Neural cell (in vitro differentiated cells): ENCODE measurements at places on chromosomes 2 and 18. TPM values are rescaled to one million over a fixed set of nuclear protein-coding genes. Genes with fewer than 3 reads are reported as not detected.

The PKDCC gene
- polyA plus RNA-seq, result 37.4 and 50.3 TPM in 2 replicates

The MLPH gene
- not detected in 2 replicates for polyA plus RNA-seq

The CBLN2 gene
- polyA plus RNA-seq, result 28.3 and 40.1 TPM in 2 replicates

The LONRF2 gene
- polyA plus RNA-seq, result 20.7 and 20.9 TPM in 2 replicates

The DLGAP1 gene
- 4.0 and 4.5 TPM in 2 replicates for polyA plus RNA-seq

The NEUROD1 gene
- not detected in 2 replicates for polyA plus RNA-seq

The MYL12B gene
- polyA plus RNA-seq, result 384 and 409 TPM in 2 replicates

The KHK gene
- 3.1 and 4.1 TPM in 2 replicates for polyA plus RNA-seq

The LRP2 gene
- 1.8 and 4.1 TPM in 2 replicates for polyA plus RNA-seq

The PTPRN gene
- polyA plus RNA-seq, result 66.4 and 82.1 TPM in 2 replicates

The MEP1B gene
- not detected in 2 replicates for polyA plus RNA-seq

The COPS7B gene
- 21.9 and 23.8 TPM in 2 replicates for polyA plus RNA-seq

The ASPRV1 gene
- 6.3 and 7.7 TPM in 2 replicates for polyA plus RNA-seq

The CACNB4 gene
- 29.0 and 31.1 TPM in 2 replicates for polyA plus RNA-seq

The GALR1 gene
- polyA plus RNA-seq, result 0.11 and 0.14 TPM in 2 replicates

The MROH2A gene
- polyA plus RNA-seq, result not detected in 2 replicates

The YES1 gene
- polyA plus RNA-seq, result 7.4 and 12.0 TPM in 2 replicates

The RAD51AP2 gene
- polyA plus RNA-seq, result 0.54 and 0.62 TPM in 2 replicates

The M1AP gene
- polyA plus RNA-seq, result not detected in 2 replicates

The PLB1 gene
- polyA plus RNA-seq, result 2.8 and 3.4 TPM in 2 replicates
